ENCODE measurements at places on chromosomes 2 and 18. TPM values are rescaled to one million over a fixed set of nuclear protein-coding genes. Genes with fewer than 3 reads are reported as not detected.

Gene SH3RF3
- polyA plus RNA-seq: 12.6 TPM

- no peak for DNase-seq
Observed at GRCh38 chr2:4354164-4354563, 650.8 kb downstream of the DCDC2C start.

DNA sequence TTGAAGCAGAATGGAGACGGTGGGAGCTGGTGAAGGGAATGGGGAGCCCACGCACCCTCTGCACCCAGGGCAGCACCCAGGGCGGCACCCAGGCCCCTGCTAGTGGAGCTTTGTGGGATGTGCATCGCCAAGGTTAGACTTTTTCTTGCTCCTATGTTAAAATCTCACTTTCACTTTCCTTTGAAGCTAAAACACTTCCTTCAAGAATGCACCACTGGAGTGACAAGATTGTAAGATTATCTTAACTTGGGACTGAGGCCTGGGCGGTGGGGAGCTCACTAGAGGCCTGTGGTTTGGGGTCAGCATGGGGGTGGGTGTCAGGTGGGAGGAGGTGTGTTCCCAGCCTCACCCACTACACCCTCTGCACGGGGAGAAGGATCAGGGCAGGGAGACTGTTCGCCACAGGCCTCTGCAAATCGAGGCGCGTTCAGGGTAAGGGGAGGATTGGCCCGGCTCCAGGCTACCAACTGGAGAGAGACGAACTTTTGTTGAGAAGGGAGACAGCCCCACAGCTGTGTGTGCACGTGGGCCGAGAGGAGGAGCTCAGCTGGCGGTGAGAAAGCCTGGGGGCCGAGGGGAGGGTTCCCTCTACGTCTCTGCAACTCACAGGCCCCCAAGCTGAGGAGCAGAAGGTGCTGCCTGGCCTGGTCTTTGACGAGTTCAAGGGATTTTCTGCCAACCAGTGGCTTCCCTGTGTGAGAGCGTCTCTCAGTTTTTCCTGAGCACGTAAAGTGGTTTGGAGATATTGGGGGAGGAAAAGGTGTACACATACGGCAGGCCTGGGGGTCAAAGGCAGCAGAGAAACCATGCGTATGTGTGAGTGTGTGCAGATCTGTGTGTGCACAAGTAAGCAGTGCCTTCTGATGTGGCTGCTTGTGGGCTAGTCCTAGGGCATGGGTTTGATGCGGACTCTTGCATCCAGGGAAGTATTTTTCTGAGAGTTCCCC is 147.7 kb downstream of the KLHL29 start:
- no peak for DNase-seq

- DNase-seq: peak; percentile 25
Observed at GRCh38 chr18:12946549-12947284, 1.1 kb upstream of the SEH1L start.

DNA sequence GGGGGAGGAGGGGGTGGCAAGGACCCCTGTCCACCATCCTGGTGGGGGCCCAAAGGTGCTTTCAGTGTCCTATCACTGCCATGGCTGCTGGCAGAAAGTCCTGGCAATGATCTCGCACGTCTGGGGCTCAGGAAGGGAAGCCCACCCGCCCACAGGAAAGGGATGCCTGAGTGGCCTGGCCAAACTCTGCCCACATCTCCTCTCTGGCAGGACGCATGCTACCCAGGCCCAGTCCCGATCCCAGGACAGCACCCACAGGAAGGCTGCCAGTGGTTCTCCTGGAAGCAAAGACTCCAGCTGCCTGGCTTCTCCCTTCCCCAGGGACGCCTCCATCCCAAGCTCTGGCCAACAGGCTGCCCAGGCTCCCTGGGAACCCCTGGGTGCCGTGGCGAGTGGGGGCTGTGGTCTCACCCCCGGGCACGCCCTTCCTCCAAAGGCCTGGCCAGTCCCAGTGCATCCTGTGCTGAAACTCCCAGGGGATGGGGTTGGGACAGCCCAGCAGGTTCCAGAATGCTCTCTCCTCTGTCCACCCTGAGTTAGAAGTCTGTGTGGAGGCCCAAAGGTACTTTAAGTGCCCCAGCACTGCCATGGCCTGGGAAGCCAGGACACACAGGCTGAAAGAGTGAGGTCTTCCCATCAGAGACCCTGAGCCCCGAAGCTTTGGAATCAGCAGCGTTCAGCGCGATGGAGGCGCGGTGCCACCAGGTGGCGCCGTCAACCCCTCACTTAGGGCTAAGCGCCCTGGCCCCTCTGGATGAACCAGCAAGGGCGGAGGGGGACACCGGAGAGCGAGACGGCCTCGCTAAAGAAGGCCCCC is 29.8 kb upstream of the TAF1B start:
- DNase-seq: no peak

Gene FEV
- polyA plus RNA-seq: not detected

DNA sequence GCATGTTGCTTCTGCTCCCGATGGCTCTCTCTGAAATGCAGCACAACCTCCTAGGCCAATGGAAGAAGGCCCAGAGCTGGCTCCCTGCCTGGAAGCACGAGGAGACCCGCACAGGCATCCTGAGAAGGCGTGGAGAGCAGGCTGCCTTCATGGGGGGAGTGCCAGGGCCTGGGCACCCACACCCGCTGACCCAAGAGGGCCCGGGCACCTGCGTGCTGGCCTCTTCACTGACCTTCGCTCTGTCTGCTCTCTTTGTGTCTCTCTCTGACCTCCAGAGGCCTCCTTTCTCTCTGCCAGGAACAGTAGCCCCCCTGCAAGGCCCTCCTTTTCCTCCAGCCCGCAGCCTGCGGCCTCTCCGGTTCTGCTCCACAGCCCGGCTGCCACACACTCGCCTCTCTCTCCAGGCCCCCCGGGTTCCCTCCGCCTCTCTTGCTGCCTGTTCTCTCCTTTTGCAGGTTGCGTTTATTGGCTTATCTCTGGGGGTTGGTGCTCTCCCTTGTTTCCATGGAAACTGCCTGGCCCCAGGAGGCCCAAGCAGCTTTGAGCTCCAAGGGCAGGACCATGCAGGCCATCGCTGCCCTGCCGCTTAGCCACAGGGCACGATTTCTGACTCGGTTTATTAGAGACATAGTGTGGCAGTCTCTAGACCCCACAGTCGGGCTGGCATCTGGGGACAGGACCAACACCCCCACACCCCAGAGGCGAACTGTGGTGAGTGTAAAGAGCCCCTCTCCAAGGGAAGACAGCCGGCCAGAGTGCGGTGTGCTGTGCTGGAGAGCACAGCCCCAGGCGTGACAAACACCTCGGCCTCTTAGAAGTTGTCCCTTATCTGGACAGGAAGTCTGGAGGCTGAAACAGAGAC is 1.7 kb downstream of the MZT2B start:
- DNase-seq: no peak

DNA sequence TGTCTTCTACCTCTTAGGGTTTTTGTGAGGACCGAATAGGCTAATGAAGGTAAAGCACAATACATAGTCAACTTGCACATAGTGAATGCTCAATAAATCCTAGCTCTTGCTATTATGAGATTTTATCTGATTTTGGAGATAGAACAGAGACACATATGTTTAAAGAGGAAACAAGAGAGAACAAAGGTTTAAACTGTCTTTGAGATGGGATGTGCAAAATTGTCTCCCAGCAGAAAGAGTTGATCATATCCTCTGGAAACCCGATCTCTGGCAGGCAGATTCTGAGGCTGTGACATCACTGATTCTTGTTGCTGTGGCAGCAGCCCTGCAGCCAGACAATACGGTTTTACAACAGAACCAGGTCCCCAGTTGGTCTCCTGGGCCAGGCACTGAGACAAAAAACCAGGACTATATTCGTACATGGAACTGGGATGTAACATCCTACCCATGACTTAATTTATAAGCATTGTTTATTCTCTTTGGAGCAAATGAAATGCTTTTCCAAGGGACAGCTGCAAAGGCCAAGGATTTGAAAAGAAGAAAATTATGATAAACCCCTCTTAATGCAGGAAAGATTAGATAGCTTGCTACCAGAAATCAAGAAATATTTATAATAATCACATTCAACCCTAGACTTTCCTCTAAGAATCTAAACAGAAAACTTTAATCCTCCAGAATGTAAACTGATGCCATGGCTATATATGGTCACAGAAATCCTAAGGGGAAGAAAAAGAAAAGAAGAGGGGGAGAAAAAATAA is 80.2 kb downstream of the SLC8A1 start:
- DNase-seq: no peak

Gene L3MBTL4
- polyA plus RNA-seq: 0.98 TPM

DNA sequence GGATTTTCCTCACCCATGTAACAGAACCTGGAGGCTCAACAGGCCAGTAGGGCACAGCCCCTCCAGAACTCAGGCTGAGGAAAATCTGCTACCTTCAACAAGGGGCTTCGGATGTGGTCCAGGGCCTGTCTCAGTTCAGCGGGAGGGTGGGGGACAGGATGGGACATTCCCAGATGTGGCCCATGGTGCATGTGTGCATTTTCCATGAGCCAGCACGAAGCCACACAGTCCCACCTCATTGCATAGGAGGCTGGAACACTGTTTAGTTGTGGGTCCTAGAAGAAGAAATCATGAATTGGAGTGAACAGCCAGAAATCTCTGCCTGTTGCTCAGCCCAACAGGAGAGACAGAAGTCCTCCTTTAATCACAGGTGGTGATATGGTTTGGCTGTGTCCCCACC is 469.6 kb upstream of the MYT1L start:
- DNase-seq: no peak

DNA sequence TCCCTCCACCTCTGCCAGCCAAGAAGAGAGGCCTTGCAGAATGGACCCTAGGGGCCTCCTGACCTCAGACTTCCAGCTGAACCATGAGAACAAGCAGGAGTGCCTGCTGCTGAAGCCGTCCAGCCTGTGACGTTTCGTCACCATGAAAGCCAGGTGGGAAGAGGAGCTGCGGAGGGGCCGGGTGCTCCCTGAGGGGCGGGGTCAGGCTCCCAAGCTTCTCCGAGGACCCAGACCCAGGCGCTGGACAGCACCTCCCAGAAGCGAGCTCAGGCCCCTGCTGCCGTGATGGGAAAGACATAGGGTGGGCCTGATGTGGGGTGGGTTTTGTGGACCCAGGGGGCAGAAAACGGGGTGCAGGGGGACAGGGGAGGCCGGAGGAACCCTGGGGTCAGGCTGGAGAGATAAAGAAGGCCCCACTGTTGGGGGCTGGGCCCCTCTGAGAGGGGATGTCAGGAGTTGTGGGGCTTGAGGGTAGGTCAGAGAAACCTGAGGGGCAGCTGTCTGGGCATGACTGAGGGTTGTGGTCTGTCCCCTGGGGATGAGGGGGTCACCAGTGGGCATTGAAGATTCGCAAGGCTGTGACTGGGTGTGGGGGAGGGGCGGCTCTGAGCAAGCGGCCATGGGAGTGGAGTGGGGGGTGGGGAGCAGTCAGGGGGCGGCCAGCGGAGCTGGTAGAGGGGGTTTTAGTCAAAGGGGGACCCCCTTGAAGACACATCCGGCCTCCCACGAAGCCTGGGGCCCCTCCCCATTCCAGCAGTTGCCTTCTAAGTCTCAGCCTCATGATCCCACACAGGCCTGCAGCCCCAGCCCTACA is 73.4 kb upstream of the ODC1 start:
- DNase-seq: no peak

DNA sequence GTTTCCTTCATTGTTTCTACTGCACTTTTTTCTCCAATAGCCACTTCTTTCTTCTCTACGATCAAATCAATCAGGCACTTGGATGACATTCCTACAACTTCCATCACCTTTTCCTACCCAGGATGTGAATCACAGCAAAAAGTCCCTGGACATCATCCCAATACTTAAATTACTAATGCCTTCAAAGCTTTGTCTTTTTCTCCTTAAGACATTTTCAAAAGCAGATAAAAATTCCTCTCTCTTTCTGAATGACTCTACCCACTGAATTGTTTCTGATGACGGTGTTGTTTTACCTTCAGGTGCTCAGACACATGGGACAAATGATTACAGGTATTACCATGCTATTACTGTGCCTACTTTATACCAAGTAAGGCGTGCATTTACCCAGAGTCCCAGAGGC is 500.9 kb downstream of the FBXO15 start:
- no peak for DNase-seq

Gene TIGD1
- polyA plus RNA-seq: 4.5 TPM

GRCh38 chr2:33484042-33484621 is 7.7 kb downstream of the RASGRP3 start:
- no peak for DNase-seq

GRCh38 chr2:108917526-108917925 is 71.5 kb downstream of the EDAR start:
- no peak for DNase-seq

Gene CROCC2
- 0.08 TPM for polyA plus RNA-seq

Gene YIPF4
- polyA plus RNA-seq: 17.2 TPM

Gene TIA1
- polyA plus RNA-seq: 50.6 TPM

GRCh38 chr18:3172097-3172496 is 47.7 kb downstream of the MYOM1 start:
- DNase-seq: no peak
